ENCODE measurements at places on chromosomes 3 and 15.
A peak's percentile ranks its signal among the peaks of the same experiment; 100 is the strongest.

DNA sequence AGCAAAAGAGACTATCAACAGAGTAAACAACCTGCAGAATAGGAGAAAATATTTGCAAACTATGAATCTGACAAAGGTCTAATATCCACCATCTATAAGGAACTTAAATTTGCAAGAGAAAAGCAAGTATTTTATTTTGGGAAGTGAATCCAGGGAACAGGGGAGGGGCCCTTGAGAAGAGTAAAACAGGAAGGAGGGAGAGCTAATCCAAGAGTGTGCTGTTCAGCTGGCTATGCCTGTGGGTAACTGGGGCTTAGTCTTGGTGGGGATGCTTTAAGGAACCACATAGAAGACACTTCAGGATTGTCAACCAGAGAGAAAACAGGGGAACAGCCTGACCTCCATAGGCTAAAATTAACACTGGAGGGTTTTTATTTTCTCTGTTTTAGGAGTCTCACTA lies 3.9 kb upstream of the HHLA2 start:
- H3K4me1 ChIP-seq = no peaks in the 10 kb centered on the region
- H3K27ac ChIP-seq = no peak overlapping the region
- DNase-seq = no peak

DNA sequence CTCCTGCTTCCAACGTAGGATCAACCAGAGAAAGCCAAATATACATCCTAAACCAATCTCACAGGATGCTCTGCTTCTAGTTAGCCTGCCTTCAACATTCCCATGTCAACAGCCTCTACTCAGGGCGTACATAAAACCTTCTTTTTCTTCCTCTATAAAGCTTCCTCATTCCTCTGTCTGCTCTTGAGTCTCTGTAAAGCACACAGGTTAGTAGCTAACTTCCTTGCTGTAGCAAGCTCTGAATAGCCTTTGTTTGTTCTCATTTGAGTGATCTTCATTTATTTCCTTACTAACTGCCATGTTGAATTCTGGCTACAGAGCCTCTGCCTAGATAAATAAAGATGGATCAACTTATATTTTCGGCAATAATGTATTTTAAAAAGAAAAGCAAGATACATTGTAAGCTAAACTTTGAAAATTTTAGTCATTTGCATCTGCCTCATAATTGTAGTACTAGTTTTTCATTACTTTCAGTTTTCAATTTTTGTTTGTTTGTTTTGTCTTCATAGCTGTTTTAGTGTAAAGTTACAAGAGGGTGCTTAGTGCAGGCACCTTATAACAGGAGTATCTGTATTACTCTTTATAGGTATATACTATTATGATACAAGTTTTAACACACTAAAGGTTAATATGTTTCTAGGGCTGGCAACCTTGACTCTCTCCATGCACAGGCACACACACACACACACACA lies 498.2 kb downstream of the PYDC2 start:
- peak overlapping the region; percentile 78 for H3K27ac ChIP-seq
- peaks cover 65% of the 10 kb centered on the region for H3K4me1 ChIP-seq
- H3K27me3 ChIP-seq = no peaks in the 10 kb centered on the region
- no peak overlapping the region for H3K4me3 ChIP-seq
- no peaks in the 10 kb centered on the region for H3K36me3 ChIP-seq

- H3K27me3 ChIP-seq = no peaks in the 10 kb centered on the region
- H3K4me3 ChIP-seq = no peak overlapping the region
- no peak for DNase-seq
- no peaks in the 10 kb centered on the region for H3K4me1 ChIP-seq
- H3K36me3 ChIP-seq = no peaks in the 10 kb centered on the region
These were observed 87.6 kb downstream of the CLDN1 start for GRCh38 chr3:190234621-190235020.

DNA sequence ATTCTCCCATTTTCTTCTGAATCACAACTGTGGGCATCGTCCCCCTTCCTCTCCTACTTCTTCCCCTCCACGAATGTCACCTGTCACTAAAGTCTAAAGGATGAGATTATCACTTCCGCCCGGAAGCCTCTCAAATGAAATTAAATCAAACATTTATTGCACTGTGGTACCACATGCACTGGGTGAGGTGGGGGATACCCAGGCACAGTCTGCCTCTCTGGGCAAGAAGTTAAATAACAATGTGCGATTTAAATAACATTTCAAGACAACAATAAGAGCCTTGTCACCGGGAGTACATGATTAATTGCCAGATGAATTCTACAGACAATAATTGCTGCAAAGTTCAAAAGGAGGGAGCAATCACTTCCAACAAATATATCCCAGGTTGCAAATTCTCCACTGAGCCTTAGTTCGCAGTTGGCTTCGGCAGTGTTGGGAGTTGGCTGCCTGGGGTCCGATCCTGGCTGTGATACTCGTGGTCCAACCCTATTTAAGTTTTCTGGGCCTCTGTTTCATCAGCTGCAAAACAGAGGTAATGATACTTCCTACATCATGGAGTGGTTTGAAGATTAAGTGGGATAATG lies 77.7 kb downstream of the FOXP1 start:
- H3K27ac ChIP-seq = no peak overlapping the region
- H3K27me3 ChIP-seq = no peaks in the 10 kb centered on the region
- H3K4me3 ChIP-seq = no peak overlapping the region
- no peaks in the 10 kb centered on the region for H3K4me1 ChIP-seq

DNA sequence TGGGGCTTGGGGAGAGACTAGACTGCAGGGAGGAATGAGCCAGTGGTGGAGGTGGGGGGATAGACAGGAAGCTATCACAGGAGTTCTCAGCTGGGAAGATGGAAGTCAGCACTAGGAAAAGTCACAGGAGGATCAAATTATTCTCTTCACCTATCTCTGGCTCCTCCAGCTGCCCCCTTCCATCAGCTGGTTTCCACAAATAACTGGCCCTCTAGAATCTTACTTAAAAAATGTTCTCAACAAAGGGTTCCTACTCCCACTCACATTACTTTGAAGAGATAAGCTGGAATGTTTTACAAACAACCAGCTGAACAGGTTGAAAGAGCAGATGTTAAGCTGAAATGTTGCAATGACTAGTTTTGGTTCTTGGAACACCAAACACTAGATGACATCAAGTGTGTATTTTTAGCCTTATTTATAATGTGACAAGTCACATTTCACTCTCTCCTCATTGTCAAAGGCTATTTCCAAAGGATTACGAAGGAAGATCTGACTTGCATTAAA lies 102.7 kb upstream of the AADACL2 start:
- H3K27ac ChIP-seq = no peak overlapping the region
- H3K4me3 ChIP-seq = no peak overlapping the region
- no peak for DNase-seq
- no peaks in the 10 kb centered on the region for H3K27me3 ChIP-seq
- no peaks in the 10 kb centered on the region for H3K36me3 ChIP-seq

DNA sequence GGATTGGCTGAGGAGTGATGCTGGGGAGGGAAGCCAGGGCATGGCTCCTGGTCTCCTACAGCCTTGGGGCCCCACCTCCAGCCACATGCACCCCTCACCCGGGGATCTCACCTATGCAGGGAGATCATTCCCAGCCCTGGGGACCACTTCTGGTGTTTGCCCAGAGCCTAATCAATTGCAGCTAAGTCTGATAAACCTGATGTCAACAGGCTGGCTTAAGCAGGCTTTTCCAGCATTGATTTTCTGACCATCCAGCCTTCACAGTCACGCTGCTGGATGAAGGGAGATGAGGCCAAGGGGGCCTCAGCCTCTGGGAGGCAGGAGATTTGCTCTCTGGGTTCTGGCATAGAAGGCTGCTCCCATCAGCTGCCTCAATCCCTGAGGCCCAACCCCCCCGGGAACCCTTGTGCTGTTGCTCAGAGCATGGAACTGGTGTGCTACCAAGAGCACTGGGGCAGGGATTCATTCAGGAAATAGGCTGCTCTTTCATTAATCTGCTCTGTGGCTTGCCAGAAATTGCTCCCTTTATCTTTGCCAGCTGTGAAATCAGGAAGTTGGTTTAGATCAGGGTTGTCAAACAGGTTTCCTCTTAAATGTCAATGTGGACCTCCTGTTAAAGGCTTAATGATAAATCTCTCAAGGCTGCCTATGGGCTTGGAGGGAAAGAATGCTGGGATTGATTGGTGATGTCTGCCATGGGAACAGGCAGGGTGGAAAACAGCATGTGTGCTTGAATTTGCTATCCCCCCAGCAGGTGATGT lies 19.0 kb downstream of the FAM3D start:
- no peak overlapping the region for H3K27ac ChIP-seq
- no peak for DNase-seq
- no peaks in the 10 kb centered on the region for H3K4me1 ChIP-seq
- no peak overlapping the region for H3K4me3 ChIP-seq
- H3K36me3 ChIP-seq = no peaks in the 10 kb centered on the region

DNA sequence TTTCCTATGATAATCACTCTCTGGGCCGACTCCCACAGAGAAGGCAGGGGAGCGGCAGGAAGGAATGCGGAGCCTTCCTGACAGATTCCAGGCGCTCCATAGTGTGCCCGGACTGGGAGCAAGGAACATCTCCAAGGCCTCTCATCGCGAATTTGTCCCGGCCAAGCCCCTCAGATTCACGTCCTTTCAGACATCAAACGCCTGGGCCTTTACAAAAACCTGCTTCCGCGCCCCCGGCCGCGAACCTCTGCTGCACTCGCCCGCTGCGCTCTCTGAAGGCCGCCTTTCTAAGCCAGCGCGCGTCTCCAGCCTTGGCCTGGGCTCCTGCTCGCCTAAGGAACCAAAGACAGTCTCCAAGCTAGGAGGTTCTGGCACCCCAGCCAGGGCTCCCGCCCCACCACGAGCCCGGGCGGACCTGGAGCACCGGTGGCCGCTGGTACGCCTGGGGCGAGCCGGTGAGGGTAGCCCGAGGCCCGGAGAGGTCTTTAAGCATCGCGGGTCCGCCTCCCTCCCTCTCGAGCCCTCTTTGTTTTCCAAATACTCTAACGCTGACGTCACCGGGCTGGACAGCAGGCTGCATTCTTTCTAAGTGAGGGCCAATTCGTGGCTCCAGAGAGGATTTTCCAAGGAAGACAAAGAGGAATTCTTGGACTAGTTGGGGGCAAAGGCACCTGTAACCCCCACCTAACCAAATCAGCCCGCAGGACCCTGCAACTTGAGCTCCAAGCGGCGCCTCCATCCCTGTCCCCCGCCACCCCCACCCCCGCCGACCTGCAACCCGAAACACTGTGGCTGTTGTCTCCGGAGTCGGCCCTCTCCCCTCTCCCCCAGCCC lies 759 bp downstream of the AMOTL2 start:
- H3K36me3 ChIP-seq = peaks cover 12% of the 10 kb centered on the region
- peak; percentile 97 for DNase-seq
- H3K27me3 ChIP-seq = peaks cover 26% of the 10 kb centered on the region
- peak overlapping the region; percentile 99 for H3K4me3 ChIP-seq
- H3K27ac ChIP-seq = peak overlapping the region; percentile 100

DNA sequence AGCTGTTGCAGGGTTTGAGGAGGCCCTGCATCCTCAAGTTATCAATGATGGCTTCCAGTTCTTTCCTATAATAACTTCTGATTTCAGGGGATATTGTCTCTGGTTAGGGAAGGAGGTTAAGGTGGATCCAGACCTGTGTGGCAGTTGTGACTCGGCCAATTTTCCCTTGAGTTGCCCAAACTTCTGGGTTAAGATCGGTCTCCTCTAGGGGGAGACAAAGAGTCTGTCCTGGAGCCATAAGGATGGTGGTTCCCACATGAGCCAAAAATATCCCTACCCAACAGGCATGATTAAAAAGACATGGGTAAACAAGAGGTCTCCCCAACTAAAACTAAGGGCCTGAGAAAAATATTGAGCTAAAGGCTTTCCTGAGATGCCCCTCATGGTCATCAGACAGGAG lies 227.5 kb upstream of the MDFIC2 start:
- DNase-seq = no peak
- no peaks in the 10 kb centered on the region for H3K4me1 ChIP-seq
- no peaks in the 10 kb centered on the region for H3K27me3 ChIP-seq
- H3K36me3 ChIP-seq = no peaks in the 10 kb centered on the region

DNA sequence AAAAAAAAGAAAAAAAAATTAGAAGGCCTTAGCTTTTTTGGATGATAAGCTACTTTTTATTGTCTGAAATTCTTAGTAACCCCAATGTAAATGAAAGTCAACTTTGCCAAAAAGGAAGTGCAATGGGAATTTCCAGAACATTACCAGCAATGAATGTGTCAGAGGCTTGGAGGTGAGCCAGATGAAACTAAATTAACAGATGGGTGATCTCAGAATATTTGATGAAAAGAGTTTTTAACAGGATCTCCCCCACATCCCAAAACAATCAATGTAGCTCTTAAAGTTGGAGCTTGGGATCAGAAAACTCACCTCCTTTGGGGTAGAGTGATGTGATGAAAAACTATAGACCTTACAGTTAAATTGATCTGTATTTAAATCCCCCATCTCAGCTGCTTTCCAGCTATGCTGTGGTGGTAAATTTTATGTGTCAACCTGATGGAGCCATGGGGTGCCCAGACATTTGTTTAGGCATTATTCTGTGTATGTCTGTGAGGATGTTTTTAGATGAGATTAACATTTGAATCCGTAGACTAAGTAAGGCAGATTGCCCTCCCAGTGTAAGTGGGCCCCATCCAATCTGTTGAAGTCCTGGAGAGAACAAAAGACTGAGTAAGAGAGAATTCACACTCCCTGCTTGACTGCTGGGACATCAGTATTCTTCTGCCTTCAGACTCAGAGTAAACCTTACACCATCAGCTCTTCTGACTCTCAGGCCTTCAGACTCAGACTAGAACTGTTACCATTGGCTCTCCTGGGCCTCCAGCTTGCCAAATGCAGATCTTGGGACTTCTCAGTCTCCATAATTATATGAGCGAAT lies 84.3 kb upstream of the TNFSF10 start:
- no peak overlapping the region for H3K4me3 ChIP-seq
- H3K36me3 ChIP-seq = no peaks in the 10 kb centered on the region
- H3K27me3 ChIP-seq = no peaks in the 10 kb centered on the region
- peaks cover 16% of the 10 kb centered on the region for H3K4me1 ChIP-seq

GRCh38 chr3:189625572-189625971 lies 5.6 kb upstream of the TP63 start:
- no peaks in the 10 kb centered on the region for H3K4me1 ChIP-seq
- no peak overlapping the region for H3K4me3 ChIP-seq
- H3K36me3 ChIP-seq = no peaks in the 10 kb centered on the region
- H3K27ac ChIP-seq = no peak overlapping the region

DNA sequence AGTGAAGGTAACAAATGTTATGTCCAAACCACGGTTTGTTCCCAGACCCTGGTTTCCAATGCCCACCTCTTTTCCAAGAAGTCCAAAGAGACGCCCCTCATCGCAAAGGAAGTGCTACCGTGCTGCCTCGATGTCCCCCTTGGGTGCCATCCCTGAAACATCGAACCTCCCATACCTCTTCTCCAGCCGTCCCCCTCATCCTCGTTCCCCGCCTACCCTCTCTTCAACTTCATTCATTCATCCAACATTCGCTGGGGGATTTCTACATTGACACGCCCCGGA lies 467 bp downstream of the TIPIN start:
- peaks cover 5% of the 10 kb centered on the region for H3K4me1 ChIP-seq
- DNase-seq = no peak
- no peaks in the 10 kb centered on the region for H3K27me3 ChIP-seq
- H3K27ac ChIP-seq = no peak overlapping the region
- H3K36me3 ChIP-seq = peaks cover 8% of the 10 kb centered on the region
